ENCODE measurements at places on chromosomes 1 and 21. TPM values are rescaled to one million over a fixed set of nuclear protein-coding genes. Genes with fewer than 3 reads are reported as not detected.

- DNase-seq: no peak
Measured at GRCh38 chr1:19197845-19198244, 12.2 kb downstream of the UBR4 start.

XCL2 gene
- not detected for total RNA-seq

- no peak for DNase-seq
Measured at GRCh38 chr1:84425150-84425896, 27.0 kb downstream of the DNASE2B start.

S100A9 gene
- 11.9 TPM for total RNA-seq

- DNase-seq: no peak
Measured at GRCh38 chr1:7753641-7754040, 17.5 kb upstream of the VAMP3 start.

DNA sequence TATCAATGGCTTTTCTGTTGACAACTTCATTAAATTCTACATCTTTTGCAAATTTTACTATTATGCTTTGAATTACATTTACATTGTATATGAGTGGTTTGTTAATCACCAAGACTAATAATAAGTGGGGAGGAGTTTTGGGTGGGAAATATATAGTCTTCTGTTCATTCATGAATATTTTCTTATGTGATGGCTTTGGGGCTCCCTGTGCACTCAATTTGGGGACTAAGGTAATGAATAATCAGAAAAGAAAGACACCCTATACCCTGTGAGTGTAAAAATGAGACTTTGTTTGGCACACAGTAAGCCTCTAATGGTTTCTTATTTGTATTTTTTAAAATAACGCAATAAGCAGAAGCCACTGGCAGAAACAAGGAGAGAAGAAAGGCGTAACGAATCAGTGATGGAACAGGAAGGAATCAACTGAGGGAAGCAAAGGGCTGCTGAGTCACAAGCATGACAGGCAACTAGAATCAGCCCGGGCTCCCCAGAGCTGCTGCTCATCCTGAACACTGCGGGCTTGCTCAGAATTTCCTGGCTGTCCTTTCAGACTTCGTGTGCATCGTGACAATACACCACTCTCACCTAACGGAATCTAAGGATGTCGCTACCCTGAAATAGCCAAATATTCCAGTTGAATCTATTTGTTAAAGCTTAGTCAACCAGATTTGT is 20.8 kb upstream of the RGS2 start:
- DNase-seq: peak; percentile 50

- DNase-seq: no peak
Measured at GRCh38 chr1:220409771-220410595, 118.0 kb upstream of the MARK1 start.

DNA sequence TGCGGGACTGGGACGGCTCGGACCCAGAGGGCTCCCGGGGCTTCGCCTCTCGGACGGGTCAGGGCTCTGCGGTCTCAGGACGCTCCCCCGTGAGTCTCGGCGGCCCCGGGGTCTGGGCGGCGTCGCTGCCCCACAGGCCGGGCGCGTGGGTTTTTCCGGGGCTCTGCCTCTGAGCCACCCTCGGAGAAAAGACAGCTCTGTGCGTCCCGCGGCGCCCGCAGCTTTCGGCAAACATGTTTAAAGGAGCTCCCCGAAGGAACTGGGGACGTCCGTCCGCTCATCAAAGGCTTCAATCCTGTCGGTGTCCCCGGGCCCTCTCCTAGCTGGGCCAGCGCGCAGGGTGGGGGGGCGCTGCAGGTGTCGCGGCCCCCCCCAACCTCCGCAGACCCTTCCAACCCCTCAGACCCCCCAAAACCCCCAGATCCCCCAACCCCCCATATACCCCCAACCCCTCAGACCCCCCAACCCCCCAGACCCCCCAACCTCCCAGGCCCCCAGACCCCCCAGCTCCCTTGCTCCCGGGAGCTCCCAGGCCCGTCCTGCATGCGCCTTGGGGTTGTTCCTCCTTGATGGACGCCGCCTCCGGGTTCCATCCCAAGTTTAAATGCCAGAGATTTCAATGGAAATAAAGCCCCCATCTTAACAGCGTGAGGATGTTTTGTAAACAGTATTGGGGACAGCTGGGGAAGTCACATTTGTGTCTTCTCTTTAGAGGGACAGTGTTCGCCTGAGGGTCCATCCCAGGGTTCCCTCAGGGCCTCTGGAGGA is 996 bp upstream of the C1orf159 start:
- DNase-seq: no peak

DNA sequence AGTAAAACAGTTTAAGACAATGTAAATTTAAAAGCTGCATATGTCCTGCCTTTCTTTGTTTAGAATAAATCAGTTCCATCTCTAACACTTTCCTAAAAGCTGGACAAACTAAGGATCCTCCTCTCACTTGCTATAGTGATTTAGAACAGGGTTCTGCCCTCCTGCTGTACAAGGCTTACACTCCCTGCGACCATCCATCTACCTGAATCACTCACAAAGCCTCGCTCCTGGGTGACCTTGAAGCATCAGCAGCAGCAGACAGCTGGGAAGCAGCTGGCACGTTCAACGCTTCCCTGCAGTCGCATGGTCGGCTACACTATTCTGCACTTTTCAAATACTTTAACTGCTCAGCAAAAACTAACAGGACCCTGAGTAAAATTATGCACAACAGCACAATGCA is 128.0 kb downstream of the NTPCR start:
- no peak for DNase-seq

HSPB7 gene
- total RNA-seq: 12.6 TPM

DNA sequence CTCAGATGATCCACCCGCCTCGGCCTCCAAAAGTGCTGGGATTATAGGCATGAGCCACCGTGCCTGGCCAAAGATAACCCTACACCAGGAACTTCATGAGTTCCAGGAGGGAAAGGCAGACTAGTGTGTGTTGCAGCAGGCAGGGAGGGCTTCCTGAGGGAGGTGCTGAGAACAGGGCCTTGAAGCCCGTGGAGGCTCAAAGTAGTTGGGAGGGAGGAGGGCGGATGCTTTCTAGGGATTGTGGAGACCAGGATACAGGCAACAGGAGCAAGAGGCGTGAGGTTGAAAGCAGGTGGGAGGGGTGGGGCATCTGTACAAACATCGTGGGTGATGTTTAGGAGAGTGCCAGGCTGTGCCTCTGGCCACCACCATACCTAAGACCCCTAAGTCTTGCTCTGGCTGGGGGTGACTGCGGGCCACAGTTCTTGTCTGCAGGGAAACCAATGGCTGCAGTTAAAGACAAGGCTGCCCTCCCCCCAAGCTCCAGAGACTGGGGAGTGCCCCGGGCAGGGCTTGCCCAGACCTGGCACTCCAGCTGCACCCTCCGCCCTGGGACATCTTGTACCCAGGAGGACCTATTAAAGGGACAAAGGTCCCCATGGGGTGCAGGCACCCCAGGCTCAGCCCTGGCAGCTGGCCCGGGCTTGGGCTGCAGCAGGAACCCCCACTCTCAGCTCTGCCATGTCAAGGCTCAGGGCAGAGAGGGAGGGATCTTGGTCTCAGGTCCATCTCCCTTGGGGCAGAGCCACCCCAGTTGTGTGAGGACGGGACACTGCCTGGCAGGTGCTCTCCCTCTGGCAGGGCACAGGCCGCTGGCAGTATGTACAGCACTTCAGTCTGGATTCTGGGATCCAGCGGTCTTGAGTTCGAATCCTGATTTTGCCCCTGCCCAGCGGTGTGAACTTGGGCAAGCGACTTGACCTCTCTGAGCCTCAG is 22.1 kb upstream of the CASZ1 start:
- no peak for DNase-seq

ITGB2 gene
- total RNA-seq: 1.6 TPM

GRCh38 chr1:97306504-97306903 is 584.9 kb downstream of the PTBP2 start:
- DNase-seq: no peak

DNA sequence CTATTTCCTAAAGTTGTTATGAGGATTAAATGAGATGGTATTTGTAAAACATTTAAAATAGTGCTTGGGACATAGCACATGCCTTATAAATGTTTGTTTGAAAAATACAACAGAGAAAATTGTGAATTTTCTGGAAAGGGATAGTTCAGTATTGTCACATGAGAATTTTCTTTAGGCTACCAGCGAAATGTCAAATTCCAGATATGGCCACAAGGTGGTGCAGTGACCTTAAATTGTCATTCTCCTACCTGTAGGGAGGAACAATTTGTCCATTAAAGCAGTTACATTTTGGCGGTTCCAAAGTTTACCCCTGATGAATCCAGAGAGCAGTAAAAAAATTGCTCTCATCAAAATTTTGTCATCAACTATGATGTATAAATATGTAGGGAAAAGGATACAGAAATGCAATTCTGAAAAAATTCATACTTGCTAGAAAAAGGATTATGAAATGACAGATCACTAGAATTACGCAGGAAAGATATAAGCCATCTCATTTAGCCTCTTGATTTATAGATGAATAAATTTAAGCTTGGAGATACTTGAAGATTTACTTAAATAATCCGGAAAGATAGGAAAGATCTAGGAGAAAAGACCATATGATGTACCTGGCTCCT is 50.2 kb upstream of the TSHB start:
- DNase-seq: peak; percentile 75

DNA sequence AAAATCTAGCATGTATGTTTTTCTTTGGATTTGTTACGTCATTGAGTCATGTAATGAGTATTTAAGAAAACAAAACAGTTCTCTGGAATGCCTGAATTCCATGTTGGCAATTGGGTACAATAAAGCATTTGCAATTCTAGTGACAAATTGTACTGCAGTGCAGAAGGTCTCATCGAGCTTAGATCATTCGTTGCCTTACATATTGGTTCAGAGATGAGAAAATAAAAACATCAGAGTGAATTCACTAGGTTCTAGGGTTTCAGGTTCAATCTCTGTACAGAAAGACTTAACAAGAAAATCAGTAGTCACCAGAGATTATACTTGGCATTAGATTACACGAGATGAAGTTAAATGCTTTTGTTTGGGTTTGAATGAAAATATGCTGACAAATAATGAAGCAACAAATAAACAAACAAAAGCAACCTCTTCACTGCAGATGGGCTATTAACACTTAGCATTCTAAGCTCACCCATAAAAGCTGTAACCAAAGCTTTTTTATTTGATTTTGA is 124.7 kb downstream of the RYR2 start:
- no peak for DNase-seq

DNA sequence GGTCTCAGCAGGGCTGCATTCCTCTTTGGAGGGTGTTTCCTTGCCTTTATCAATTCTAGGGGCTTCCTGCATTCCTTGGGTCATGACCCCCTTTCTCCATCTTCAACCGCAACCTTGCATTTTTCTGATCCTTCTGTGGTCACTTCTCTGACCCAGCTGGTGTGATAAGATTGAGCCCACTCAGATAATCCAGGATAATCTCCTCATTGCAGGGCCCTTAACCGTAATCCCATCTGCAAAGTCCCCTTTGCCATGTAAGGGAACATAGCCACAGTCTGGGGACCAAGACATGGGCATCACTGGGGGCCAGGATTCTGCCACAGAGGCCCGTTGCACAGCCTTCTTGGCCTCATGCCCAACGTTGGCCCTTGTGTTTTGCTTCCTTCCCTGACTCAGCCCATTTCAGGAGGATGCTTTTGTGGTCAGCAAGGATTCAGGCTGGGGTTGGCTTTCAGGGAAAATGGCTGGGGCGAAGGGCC is 35.0 kb upstream of the IL19 start:
- DNase-seq: no peak

DNA sequence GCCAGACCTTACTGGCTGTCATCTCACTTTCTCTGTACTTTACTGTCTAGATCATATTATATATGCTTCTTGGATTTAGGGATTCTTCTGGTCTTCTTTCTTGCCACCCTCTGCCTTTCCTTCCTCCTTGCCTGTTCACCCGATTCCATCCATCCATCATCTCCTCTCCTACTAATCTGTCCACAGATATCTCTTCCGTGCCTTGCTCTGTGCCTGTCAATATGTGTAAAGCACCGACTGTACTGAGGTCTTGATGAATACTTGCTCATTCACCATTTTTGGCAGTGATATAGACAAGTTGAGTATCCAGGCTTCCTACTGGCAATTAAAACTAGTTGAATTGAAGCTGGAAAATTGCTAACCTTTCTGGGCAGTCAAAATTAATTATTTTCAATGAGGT is 8.1 kb downstream of the FMN2 start:
- no peak for DNase-seq

SLC37A1 gene
- 17.9 TPM for total RNA-seq

SPATA21 gene
- total RNA-seq: 0.30 TPM

GRCh38 chr1:21292984-21293536 is 2.8 kb upstream of the ECE1 start:
- DNase-seq: no peak

- DNase-seq: no peak
Measured at GRCh38 chr1:9610548-9610947, 21.8 kb downstream of the TMEM201 start.

MYOG gene
- not detected for total RNA-seq

GRCh38 chr1:218303176-218303879 is 18.2 kb downstream of the RRP15 start:
- no peak for DNase-seq

DNA sequence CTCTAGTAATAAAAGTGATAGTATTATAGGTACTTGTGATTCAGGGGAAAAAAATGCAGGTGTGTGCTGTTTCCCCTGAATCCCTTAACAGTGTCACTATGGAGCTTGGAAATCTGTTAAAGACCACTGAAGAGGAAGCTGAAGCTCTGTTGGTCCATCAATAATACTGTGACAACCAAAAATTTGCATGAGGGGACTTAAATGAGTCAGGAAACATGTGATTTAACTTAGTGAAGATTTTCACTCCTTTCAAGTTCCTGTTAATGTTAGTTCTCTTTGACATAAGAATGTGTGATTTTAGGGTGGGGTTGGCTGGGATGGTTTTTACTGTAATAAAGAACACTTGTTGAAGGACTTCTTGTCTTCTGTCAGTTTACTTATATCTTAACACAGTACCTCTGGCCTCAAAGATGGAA is 32.0 kb downstream of the VANGL2 start:
- no peak for DNase-seq

GRCh38 chr21:43809346-43809799 is 20.0 kb downstream of the RRP1 start:
- DNase-seq: no peak

DNA sequence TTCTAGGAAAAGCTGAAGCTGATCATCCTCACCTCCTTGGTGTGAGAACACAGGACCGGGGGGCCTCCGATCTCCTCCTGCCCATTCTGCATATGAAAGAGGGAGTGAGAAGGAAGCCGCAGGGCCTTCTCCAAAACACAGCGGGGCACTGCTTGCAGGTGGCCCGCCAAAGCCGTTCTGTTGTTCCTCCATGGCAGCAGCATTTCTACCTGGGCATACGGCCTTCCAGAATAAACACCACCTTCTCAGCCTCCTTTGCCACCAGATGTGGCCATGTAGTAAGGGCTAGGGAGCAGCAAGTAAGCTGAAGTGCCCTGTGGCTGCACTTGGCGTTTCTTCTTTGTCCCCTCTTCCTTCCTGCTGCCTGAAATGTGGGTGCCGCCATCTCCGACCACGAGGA is 214.9 kb downstream of the TOMM20 start:
- DNase-seq: no peak

DNA sequence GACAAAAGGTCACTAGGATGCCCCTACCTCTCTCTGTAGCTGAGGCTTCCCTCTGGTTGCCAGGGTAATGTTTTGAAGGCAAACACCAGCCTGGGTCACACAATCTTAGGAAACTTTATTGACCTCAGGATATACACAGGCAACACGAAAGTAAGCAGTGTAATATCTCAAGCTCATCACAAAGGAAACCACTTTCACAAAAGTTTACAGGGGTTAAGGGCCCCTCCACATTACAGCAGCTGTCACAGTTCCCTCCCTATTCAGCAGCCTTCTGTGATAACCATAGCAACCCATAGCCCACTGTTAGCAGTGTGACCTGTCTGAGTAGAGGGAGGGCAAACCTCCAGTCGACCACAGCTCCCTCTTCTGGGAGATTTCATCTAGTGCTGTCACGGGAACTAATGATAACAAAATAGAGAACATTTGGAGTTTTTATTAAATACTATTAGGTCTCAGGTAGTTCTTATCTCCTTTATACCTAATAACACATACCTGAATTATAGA is 149.8 kb downstream of the PTPRC start:
- DNase-seq: peak; percentile 34

Data from hepatocyte (in vitro differentiated cells).